Neuronal stem cell (in vitro differentiated cells): ENCODE measurements at places on chromosomes 1 and 21.

DNA sequence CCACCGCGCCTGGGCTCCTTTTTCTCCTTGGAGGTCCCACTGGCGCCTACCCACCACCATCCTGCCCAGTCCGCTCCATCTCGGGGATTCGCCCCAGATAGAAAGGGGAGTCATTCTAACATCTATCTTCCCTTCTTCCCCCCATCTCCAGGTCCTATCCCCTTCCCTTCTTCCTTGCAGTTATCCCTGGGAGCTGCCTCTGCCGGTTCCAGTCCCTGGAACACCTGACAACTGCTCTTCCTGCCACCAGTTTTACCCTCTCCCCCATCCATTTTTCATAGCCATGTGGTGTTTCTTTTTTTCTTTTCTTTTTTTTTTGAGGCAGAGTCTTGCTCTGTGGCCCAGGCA lies 12.0 kb upstream of the COL16A1 start:
- no peak for DNase-seq

DNA sequence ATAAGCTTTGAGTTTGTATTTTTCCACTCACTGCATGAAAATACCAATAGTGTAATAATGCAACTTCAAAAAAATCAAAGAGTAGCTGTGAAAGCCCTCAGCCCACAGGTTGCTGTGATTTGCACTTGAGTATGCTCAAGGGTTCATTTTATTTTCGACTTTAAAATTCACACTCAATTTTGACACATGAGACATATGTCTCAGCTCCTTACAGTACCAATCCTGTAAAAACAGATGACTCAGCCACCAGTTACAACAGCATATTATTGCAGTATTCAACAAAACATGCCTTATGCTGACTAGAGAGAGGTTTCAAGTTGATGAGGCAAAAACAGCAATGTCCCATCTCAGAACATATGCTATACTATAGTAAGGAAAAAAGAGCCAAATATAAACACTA lies 66.1 kb downstream of the CYYR1 start:
- no peak for DNase-seq

DNA sequence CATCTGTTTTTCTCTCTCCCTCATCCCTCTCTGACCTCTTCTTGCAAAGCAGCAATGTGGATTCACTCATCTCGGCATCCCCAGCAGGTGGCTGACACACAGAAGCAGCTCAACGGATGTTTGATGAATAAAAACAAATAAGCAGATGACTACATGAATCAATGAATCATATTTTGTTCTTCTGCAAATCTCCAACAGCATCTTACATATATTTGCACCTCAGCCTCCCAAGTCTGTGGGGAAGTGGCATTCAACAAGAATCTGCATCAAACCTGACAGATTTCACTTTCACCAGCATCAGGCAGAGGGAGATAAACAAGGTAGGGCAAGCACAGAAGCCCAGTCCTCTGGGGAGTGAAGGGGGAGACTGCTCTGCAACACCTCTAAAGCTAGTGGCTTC lies 34.0 kb downstream of the CAPN8 start:
- DNase-seq = no peak

GRCh38 chr1:202812176-202813026 lies 1.6 kb downstream of the PCAT6 start:
- DNase-seq = no peak

DNA sequence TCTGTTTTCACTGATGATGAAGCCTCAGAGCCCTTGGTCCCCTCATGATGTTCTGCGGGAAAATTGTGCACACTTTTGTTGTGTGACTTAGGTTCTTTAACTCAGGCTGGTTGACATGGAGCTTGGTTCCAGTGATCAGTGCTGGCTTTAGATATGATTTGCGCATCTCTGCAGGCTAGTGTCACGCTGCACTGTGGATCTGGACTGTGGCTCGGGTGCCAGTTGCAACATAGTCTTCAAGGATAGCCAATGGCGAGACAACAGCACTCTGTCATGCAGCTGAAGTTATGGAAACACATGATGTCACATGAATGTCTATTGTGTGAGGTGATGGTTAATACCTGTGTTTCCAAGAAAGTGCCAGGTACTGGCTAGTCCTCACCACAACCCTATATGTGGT lies 56.7 kb downstream of the DDR2 start:
- no peak for DNase-seq

DNA sequence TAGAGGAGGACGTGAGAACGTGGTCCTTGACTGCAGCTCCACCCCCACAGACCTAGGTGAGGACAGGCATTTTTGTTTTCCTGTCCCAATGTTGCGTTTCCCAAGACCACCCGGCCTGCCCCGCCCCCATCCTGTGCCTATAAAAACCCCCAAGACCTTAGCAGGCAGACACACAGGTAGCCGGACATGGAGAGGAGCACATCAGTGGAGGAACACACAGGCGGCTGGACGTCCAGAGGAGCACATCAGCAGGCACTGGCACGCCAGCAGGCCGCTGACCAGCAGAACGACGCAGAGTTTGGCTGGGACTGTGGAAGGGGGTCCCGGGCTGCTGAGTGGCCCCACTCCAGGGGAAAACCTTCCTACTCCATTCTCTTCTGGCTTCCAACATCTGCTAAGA lies 12.7 kb upstream of the HMGCL start:
- no peak for DNase-seq

DNA sequence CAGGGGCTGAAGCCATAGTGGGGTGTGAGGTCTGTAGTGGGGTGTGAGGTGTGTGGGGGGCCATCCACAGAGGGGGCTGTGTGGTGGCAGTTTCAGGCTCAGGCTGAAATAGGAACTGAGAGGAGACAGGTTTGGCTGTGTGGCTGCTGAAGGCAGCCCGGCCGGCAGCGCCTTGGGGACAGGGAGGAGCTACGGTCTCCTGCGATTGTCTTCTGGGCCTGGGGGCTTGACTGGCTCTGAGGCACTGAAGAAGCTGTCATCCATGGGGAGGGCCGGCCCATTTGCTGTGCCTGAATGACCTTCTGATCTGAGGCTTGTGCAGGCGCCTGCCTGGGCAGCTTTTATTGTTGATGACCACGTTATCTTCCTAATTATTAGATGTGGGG lies 10.0 kb upstream of the TTC34 start:
- no peak for DNase-seq

DNA sequence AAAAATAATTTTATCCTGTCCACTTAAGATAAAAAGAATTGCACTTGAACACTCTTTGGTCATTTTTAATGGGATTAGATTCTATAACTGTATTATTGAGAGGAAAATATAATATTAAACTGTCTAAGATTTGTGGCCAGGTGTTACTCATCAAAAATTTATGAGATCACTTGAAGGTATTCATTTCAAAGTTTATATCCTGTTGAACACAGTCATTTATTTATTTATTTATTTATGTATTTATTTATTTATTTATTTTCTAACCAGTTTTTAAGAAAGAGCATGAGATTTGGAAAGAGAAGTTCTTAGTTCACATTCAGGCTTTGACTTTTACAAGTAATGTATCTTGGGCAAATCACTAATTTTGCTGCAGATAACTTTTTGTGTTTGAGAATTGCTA lies 692.7 kb downstream of the LTN1 start:
- no peak for DNase-seq

- DNase-seq = no peak
Measured at GRCh38 chr21:44846485-44847260, 26.8 kb downstream of the PTTG1IP start.

GRCh38 chr1:7010534-7011200 lies 225.4 kb downstream of the CAMTA1 start:
- DNase-seq = no peak

- DNase-seq = no peak
Measured at GRCh38 chr1:172874950-172875349, 175.8 kb downstream of the TNFSF18 start.

- no peak for DNase-seq
Measured at GRCh38 chr1:160282807-160283206, 2.1 kb downstream of the PEX19 start.

- no peak for DNase-seq
Measured at GRCh38 chr1:39255222-39255621, 50.7 kb downstream of the MACF1 start.

DNA sequence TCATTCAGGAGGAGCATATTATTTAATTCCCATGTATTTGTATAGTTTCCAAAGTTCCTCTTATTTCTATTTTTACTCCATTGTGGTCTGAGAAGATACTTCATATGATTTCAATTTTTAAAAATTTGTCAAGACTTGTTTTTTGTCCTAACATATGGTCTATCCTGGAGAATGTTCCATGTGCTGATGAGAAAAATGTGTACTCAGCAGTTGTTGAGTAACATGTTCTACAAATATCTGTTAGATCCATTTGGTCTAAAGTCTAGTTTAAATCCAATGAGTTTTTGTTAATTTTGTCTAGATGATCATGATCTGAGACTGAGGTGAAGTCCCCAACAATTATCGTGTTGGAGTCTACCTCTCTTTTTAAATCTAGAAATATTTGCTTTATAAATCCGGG lies 14.5 kb downstream of the PSMG1 start:
- DNase-seq = no peak

DNA sequence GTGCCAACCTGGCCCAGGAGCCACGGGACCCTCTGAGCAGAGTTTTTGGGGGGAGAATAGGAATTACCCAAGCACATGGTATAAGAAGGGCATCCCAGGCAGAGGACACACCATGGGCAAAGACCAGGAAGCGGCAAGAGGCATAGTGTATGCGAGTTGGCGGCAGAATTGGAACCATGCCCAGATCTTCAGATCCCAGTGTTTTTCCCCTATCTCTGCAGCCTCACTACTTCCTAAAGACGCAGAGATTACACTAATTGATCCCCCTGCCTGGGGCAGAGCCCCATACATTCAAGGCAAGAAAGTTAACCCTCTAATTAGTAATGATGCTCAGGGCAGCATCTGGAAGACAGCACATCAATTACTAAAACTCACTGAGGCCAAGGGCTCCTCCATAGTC lies 48.2 kb downstream of the SYT2 start:
- no peak for DNase-seq
